ENCODE measurements at places on chromosomes 5 and 9.

GRCh38 chr5:38135486-38136039 lies 122.8 kb upstream of the EGFLAM start:
- DNase-seq = no peak

DNA sequence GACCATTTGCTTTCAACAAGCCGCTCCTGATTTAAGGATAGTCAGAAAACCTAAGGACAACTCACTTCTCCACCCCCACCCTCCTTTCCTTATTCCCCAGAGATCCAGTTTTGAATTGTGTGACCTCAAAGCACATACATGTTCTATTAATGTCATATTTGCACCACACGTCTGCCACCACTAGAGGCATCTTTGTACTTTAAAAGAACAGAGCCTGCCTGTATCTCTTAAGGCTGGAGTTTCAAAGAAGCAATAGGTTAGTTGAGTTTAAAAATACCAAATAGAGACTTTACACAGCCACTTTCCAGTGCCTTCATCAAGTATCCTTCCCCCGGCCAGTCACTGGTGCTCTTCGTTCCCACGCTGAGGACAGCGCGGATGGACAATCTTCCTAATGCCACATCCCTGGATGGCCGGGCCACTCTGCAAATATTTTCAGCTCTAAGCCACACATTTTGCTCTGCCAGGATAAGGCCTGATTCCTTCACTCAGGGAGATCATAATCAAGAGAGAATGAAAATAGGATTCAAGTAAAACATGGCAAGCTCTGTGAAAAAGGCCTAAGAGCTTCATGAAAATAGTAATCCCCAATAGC lies 146.3 kb downstream of the SNCAIP start:
- no peak for DNase-seq

DNA sequence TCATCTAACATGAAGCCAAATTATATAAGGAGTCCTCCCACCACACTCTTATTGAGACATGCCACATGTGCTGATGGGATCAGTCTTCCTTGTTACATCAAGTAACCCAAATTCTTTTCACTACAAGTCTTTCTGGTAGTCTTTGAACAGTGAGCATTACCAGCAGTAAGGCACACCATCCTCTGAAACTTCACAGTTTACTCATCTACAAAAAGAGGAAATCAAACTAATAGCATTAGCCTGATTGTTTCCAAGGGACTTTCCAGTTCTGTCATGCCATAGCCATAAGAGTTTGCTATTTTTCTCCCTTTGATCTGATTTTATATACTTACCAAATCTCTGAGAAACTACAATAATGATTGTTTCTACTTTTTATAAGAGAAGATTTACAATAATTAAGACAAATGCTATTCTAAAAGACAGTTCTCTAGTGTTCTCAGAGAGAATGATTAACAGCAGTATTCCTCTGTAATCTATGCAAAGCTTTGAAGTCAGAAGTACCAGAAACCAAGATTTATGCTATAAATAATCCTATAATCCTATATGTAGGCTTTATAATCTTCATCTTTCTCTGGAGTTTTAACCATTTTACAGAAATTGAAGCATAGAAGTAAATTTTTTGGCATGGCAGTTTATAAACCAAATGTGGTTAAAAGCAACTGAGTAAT lies 166.2 kb upstream of the ACO1 start:
- no peak for DNase-seq

GRCh38 chr9:137487454-137488326 lies 28.6 kb upstream of the NSMF start:
- no peak for DNase-seq

DNA sequence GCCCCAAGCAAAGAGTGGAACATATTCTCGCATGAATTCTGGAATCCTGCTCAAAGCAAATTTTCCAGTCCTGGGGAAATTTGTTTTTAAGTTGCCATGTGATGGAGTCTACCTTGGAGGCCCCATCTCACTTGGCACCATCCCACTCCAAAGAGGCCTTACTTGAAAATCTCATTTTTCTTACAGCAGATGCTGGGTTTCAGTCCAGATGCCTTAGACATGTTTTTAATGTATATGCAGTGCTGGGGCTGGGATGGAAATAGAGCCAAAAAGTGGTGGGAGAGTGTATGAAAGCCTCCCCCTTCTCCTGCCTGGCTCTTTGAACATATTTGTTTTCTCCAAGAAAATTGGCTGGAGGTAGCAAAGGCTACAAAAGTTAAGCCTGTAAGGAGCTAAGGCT lies 493.7 kb downstream of the ENC1 start:
- DNase-seq = no peak

GRCh38 chr9:77743386-77743785 lies 95.3 kb upstream of the GNA14 start:
- no peak for DNase-seq

DNA sequence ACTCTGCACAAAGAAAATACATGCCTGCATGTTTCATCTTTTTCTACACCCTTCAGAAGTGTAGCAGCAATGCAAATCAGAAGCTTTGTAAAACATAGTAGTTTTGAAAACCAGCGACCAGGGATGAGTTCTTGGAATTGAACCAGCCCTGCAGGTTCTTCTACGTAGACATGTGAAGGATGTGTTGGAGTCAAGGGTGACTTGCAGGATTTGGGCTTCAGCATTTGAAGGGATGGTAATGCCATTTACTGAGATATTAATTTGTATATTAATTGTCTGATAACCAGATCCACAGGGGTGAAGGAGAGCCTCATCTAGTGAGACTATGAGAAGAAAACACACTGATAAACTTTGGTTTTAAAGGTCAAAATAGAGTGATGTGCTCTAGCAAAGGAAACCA lies 72.4 kb downstream of the KIAA1958 start:
- DNase-seq = no peak

- DNase-seq = no peak
These were observed 60.3 kb downstream of the GCNT1 start for GRCh38 chr9:76519075-76519835.

DNA sequence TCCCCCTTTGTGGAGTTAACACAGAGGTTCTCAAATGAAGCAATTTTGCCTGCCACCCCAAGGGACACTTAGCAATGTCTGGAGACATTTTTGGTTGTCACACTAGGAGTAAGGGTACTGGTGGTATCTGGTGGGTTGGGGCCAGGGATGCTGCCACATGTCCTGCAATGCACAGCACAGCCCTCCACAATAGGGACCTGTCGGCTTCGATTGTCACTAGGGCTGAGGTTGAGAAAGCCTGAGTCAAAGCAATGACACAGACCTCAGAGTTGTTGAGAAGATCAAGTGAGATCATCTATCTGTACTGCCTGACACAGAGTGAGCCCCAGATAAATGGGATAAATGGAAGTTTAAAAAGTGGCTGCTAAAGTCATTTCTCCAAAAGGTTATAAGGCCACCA lies 249.2 kb upstream of the KLF4 start:
- no peak for DNase-seq

DNA sequence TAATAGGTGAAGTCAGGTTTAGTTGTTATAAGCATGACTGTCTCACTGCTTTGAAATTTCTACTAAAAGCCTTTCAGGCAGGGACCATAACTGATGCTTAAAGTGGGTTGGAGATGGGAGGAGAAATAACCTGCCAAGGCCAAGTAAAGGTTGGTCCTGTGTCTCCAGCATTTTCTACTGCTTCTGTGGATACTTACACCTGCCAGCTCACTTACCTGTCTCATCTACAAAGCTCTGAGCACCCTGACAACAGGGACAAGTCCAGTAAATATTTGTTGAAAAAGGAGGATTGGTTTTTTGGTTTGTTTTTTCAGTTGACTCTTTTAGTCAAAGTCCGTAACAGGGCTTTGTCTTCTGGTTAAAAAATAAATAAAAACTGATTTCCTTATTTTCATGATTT lies 38.6 kb downstream of the GRAMD2B start:
- DNase-seq = no peak

GRCh38 chr5:104327801-104328200 lies 765.2 kb upstream of the NUDT12 start:
- DNase-seq = no peak

DNA sequence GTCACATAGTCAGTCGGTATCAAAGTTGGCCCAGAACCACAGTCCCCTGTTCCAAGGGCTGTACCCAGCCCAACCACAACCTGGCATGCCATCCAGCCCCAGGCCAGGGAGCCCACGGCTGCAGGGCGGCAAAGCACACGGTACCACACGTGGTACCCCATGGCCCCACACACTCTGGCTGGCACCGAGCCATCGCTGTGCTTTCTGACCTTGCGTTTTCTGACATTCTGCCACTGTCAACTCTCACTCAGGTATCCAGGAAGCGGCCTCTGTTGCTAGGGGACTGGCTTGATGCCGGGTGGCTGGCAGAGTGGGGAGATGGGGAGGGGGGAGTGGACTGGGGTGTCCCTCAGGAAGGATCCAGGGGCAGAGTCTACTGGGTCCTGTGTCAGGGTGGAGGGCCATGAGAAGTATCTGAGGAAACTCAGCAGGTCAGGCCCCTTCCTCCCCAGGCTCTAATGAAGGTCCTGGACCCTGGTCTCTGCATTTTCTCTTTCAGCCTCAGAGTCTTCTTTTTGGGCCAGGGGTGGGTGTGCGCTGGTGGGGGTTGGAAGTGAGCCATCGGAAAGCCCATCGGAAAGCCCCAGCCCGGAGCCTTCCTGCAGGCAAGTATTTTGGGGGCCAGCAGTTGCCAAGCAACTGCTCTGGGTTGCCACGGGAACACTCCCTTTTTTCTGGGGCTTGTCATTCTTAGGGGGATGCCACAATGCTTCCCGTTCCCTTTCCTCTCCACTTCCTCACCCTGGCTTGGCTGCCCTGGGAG lies 21.0 kb upstream of the RALGDS start:
- DNase-seq = peak; percentile 78

DNA sequence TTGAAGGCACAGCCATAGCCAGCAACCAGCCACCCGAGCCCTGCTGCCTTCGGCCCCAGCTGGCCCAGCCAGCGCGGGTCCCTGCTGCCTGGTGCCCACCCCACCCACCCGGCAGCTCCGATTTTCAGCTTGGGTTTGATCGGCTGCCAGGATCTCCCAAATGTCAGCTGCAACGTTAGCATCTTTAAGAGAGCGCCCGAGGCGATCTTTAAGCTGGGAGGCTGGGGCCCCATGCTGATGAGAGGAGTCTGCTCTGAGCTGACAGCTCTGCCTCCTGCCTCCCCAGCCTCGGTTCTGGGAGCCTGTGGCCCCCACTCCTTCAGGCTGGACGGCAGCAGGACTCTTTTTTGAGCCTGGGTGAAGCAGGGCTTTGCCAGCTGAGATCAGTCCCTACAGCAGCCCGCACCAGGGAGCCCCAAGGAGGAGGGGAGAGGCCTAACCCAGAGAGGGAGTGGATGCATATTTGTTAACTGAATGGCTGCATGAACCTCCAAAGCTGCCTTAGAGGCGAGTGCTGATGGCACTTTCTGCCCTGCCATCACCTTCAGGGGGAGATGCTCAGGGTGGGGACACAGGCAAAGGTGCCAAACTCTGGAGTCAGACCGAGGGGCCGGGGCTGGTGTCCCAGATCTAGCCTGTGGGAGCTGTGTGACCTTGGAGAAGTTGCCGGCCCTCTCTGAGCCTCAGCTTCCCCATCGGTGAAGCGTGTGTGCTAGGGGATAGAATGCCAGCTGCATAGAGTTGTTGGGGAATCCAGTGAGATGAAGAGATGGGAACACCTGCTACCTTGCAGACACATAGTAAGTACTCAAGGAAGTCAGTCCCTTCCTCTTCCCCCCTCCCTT lies 165.5 kb downstream of the C9orf50 start:
- no peak for DNase-seq

- DNase-seq = no peak
These were observed 491 bp upstream of the ZCCHC9 start for GRCh38 chr5:81300921-81301270.

DNA sequence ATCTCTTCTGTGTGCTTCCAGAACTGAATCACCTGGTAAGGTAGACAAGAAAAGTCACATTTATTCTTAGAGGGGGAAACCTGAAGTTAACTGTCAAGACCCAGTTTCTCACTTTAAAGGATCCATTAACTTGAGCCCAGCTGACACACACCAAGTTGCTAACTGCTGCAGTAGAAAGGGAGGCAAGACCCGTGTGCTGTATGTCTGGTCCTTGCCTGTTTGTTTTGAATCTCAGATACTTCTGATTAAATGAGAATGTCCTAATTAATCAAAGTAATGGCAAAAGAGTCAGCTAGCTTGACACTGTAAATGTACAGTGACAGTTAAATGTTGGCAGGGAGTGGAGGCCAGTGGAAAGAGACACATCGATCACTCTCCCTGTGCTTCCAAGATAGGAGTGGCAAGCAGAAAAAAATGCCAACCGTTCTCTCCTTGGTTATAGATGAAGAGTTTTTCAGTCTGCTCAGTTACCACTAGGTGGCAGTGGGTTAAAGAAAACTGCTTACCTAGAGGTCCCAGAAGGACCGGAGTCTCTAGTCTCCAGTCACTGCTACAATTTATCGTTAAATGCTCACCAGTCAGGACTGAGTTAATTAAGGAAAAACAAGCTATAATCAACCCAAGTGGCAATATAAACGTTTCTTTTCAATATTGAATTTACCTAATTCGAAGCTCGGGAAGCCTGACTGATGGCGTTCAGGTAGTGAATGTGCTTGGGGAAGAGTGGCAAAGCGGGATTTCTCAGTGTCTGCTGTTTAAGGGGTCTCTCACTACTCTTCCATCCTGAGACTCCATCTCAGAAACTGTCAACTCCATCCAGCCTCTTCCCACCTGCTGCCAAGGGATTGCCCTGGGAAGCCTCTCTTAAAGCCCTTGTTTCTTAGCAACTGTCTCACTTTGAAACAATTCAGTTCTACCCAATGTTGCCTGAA lies 18.4 kb downstream of the LSM11 start:
- DNase-seq = peak; percentile 65

DNA sequence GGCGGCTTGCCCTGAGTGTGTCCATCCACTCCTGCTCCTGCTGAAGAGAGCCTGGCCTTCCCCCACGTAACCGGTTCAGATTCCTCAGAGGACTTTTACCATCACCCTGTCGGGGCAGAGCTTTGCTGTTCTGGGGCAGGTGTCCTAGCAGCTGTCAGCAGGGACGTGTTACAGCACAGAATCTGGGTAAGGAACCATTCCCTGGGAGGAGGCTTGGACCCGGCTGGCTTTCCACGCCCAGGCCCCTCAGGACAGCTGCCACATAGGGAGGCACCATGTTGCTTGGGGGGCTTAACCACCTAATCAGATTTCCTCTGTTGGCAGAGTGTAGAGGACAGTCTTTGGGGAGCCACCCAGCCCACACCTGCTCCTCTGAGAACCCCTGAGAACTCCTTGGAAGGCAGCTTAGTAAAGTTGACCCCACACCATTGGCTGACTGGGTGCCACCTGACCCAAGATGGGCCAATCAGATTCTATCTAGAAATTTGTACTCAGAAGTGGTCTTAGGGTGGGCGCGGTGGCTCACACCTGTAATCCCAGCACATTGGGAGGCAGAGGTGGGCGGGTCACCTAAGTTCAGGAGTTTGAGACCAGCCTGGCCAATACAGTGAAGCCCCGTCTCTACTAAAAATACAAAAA lies 23.3 kb upstream of the EEIG1 start:
- DNase-seq = no peak
